ENCODE measurements at places on chromosomes 16 and 17. TPM values are rescaled to one million over a fixed set of nuclear protein-coding genes. Genes with fewer than 3 reads are reported as not detected.

GRCh38 chr17:79412110-79412509, 198.7 kb downstream of the RBFOX3 start:
- no peaks in the 10 kb centered on the region for H3K36me3 ChIP-seq
- no peaks in the 10 kb centered on the region for H3K4me1 ChIP-seq
- H3K27ac ChIP-seq, result no peak overlapping the region
- peaks cover 13% of the 10 kb centered on the region for H3K27me3 ChIP-seq
- DNase-seq, result no peak
- H3K4me3 ChIP-seq, result no peak overlapping the region

Gene NPIPB2
- total RNA-seq, result 10.7 TPM

GRCh38 chr16:55039931-55040330, 109.3 kb downstream of the IRX5 start:
- no peak overlapping the region for H3K27ac ChIP-seq
- no peak overlapping the region for H3K4me3 ChIP-seq
- H3K27me3 ChIP-seq, result no peaks in the 10 kb centered on the region
- no peak for DNase-seq
- no peaks in the 10 kb centered on the region for H3K36me3 ChIP-seq

Gene MED31
- total RNA-seq, result 25.7 TPM

DNA sequence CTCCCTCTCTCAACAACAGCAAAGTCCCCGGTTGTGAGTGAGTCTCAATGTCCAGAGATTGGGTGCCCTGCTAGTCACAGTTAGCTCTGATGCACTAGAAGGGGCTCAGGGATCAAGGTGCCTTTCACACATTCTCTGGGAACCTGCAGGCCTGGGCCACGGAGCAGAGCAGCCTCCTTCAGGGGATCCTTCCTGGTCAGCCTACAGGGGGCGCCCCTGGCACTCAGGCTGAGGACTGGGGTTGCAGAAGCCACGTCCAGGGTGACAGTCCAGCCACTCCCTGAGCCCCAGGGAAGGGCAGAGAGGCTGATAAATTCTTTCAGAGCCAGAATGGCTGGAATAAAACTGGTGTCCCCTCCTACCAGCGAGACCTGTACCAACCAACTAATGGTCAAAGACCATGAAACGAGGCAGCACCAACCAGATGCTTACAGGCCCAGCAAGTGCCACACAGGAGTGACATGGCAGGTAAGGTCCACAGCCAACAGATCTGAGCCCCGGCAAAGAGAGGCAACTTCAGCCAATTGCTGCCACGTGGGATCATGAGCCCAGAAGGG, 43.5 kb downstream of the ST3GAL2 start:
- H3K4me3 ChIP-seq, result no peak overlapping the region
- peaks cover 6% of the 10 kb centered on the region for H3K36me3 ChIP-seq
- peak overlapping the region; percentile 29 for H3K27ac ChIP-seq
- peak; percentile 90 for DNase-seq

Gene KRT9
- not detected for total RNA-seq

Gene EFCAB5
- 0.28 TPM for total RNA-seq

Gene HBQ1
- 1.6 TPM for total RNA-seq

Gene FGF11
- total RNA-seq, result 9.5 TPM

- no peaks in the 10 kb centered on the region for H3K27me3 ChIP-seq
- H3K27ac ChIP-seq, result no peak overlapping the region
- H3K4me3 ChIP-seq, result no peak overlapping the region
- H3K36me3 ChIP-seq, result peaks cover 37% of the 10 kb centered on the region
- DNase-seq, result no peak
Measured at GRCh38 chr17:58315750-58316149, 12.8 kb downstream of the TSPOAP1 start.

DNA sequence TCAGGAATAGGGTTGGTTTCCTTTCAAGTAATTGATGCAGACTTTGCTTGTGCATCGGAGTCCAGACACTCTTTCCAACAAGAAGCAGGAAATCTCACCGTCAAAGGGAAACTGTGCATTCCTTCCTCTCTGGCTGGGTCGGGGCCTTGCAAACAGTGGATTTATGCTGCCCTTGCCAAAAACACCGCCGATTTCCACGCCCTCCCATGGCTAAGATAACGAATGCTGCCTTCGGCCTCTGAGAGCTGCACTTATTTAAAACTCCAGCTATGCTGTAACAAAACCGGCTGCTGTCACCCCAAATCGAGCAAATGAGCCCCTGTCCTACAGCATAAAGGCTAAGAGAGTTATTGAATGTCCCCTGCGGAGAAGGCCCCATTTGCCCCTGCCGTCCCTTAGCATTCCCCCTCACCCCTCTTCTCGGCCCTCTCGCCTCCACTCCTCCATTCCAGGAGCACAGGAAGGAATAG, 275.5 kb upstream of the IRX5 start:
- H3K27ac ChIP-seq, result no peak overlapping the region
- no peaks in the 10 kb centered on the region for H3K36me3 ChIP-seq
- H3K4me1 ChIP-seq, result no peaks in the 10 kb centered on the region
- peaks cover 22% of the 10 kb centered on the region for H3K27me3 ChIP-seq
- H3K4me3 ChIP-seq, result no peak overlapping the region

- DNase-seq, result no peak
- H3K36me3 ChIP-seq, result peaks cover 34% of the 10 kb centered on the region
- no peak overlapping the region for H3K4me3 ChIP-seq
- peaks cover 60% of the 10 kb centered on the region for H3K4me1 ChIP-seq
Measured at GRCh38 chr17:66542967-66543520, 240.6 kb downstream of the PRKCA start.

DNA sequence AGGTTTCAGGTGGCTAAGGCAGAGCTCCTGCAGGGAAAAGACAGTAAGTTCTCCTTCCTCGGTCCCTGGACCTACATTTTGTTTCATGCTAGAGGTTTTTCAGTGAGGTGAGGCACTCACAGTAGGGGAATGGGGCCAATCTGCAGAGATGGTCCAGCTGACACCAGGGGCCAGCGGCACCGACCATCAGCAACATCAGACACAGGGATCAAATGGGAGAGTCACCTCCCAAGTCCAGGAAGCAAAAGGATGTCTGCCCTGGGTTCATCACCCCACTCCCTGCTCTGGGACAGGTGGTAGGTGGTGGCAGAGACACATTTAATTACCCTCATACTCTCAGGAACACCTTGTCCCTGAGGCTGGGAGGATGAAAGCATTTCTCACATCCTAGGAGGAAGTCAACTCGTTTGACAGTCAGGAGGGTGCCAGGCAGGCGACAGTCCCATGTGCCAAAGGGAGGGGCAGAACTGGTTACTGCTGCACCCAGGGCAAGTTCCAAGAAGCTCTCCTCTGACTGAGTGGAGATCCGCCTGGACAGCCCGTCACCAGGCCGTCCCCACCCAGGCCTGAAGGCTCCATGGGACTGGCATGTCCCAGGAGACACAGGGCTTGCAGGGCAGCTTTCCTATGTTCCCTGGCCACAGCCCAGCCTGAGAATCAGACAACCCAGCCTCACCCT, 19.2 kb downstream of the ATP6V0D1 start:
- no peak overlapping the region for H3K27ac ChIP-seq
- H3K4me1 ChIP-seq, result peaks cover 3% of the 10 kb centered on the region
- peaks cover 4% of the 10 kb centered on the region for H3K36me3 ChIP-seq
- no peak for DNase-seq
- H3K4me3 ChIP-seq, result no peak overlapping the region

DNA sequence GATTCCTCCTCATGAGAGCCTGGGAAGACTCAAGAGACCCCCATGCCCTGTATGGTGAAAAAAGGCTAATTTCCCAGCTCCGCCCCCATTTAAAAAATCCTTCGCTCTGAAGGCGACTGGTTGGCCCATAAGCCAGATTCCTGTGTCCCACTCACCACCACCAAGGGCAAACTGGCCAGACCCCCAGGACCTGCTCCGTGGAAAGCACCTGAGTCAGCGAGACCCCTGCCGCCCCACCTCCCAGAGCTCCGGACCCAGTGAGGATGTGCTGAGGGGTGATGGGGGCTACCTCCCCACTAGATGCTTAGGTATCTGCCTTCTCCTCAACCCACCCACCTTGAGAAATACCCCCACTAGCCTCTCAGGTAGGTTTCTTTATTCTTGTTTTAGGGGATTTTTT, 42.2 kb downstream of the RBFOX3 start:
- H3K4me1 ChIP-seq, result no peaks in the 10 kb centered on the region
- DNase-seq, result no peak
- no peak overlapping the region for H3K4me3 ChIP-seq
- no peak overlapping the region for H3K27ac ChIP-seq
- H3K36me3 ChIP-seq, result no peaks in the 10 kb centered on the region
- H3K27me3 ChIP-seq, result peaks cover under 1% of the 10 kb centered on the region

GRCh38 chr17:48127371-48128051, 19.9 kb downstream of the SNX11 start:
- no peak overlapping the region for H3K27ac ChIP-seq
- H3K4me3 ChIP-seq, result no peak overlapping the region
- peaks cover 26% of the 10 kb centered on the region for H3K36me3 ChIP-seq
- peaks cover 6% of the 10 kb centered on the region for H3K4me1 ChIP-seq
- no peaks in the 10 kb centered on the region for H3K27me3 ChIP-seq

GRCh38 chr17:56884483-56885311, 29.2 kb downstream of the TRIM25 start:
- peaks cover 2% of the 10 kb centered on the region for H3K4me1 ChIP-seq
- no peak overlapping the region for H3K27ac ChIP-seq
- H3K4me3 ChIP-seq, result no peak overlapping the region
- H3K27me3 ChIP-seq, result no peaks in the 10 kb centered on the region

GRCh38 chr16:78022347-78023060, at the start of gene CLEC3A:
Gene CLEC3A (plus strand): TSS chr16:78022548. CDS start chr16:78022627, 79 bp downstream.
- H3K27ac ChIP-seq, result no peak within 1 kb of the TSS
- H3K4me3 ChIP-seq, result no peak within 1 kb of the TSS
- no peaks in the 10 kb centered on the region for H3K36me3 ChIP-seq
- no peaks in the 10 kb centered on the region for H3K4me1 ChIP-seq
- no peak for DNase-seq

DNA sequence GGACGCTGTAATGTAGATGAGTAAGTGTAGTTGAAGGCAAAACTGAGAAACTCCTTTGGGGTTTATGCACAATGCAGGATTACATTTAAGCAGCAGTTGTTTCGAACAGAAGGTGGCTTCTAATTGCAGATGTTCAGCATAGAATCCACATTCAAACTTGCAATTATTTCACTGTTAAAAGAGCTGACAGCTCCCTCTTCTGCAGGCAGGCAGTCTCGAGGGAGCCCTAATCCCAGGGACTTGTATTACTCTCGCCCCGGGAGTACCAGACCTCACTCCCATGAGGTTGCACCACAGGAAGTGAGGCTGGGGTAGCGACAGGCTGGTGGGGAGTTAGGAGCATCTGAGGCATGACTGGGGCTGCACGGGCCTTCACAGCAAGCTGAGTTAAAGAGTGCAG, 484.3 kb upstream of the EEF2KMT start:
- H3K4me1 ChIP-seq, result no peaks in the 10 kb centered on the region
- H3K4me3 ChIP-seq, result no peak overlapping the region
- H3K36me3 ChIP-seq, result no peaks in the 10 kb centered on the region
- H3K27me3 ChIP-seq, result no peaks in the 10 kb centered on the region
- H3K27ac ChIP-seq, result no peak overlapping the region

Gene ATP2A1
- 2.4 TPM for total RNA-seq

DNA sequence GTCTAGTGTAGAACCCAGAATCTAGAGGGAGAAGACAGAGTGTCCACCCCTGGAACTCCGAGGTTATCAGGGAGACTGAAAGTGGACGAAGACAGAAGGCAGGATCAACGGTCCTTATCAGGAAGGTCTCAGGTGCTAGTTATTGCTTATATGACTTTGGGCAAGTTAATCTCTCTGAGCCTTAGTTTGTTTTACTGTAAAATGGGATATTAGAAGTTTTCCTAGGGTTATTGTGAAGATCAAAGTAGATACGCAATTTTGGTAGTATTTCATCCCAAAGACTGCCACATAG, 1.2 kb downstream of the RNF167 start:
- H3K4me3 ChIP-seq, result peak overlapping the region; percentile 95
- H3K4me1 ChIP-seq, result peaks cover 58% of the 10 kb centered on the region
- peak overlapping the region; percentile 92 for H3K27ac ChIP-seq

- H3K4me3 ChIP-seq, result no peak overlapping the region
- H3K27me3 ChIP-seq, result no peaks in the 10 kb centered on the region
- no peaks in the 10 kb centered on the region for H3K4me1 ChIP-seq
- H3K27ac ChIP-seq, result no peak overlapping the region
Measured at GRCh38 chr17:17548044-17548443, 43.5 kb downstream of the PEMT start.
